Germinal center (tissue), 1 donor: ENCODE measurements at places on chromosomes 2 and 18.

DNA sequence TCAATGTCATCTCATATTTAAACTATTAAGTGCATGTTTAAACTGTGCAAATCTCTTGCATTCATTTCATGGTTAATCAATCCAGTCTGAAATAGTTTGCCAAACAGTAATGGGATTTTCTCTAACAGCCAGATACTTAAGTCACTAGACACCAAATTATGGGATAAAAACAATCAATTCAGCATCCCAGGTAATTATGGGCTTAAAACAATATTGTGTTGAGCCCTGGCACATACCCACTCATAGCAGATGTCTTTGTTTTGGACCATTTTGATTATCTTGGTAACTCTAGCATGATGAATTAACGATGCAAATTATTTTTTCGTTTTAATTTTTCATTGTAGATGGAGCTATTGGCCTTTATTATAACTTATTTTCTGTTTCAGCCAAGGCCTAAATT lies 118.5 kb upstream of the CD302 start:
- DNase-seq = no peak

- DNase-seq = peak; percentile 76
Measured at GRCh38 chr2:86221066-86221684, 21.9 kb downstream of the MRPL35 start.

- no peak for DNase-seq
Measured at GRCh38 chr2:55061523-55062344, 11.5 kb upstream of the RTN4 start.

GRCh38 chr2:191950132-191950874 lies 103.4 kb upstream of the CAVIN2 start:
- DNase-seq = no peak

GRCh38 chr2:75647771-75648170 lies 1.2 kb downstream of the MRPL19 start:
- DNase-seq = no peak

- no peak for DNase-seq
Measured at GRCh38 chr2:50564766-50565165, 467.2 kb downstream of the NRXN1 start.

DNA sequence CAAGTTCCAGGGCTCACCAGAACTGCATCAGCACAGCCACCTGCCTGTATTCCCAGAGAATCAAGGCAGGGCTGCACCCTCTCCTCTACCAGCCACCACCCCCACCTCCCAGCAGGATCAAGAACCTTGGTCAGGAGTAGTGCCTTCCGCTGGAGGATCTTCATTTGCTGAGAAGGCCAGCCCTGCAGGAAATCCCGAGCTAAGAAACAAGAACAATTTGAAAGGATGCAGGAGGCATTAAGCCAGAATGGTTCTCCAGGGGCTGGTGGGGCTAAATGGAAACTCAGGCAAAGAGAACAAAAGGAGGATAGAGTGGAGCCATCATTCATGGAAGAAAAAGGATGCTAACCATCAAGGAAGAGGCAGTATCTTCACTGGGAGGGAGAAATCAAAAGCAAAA lies 147.3 kb upstream of the SLC14A2 start:
- no peak for DNase-seq

DNA sequence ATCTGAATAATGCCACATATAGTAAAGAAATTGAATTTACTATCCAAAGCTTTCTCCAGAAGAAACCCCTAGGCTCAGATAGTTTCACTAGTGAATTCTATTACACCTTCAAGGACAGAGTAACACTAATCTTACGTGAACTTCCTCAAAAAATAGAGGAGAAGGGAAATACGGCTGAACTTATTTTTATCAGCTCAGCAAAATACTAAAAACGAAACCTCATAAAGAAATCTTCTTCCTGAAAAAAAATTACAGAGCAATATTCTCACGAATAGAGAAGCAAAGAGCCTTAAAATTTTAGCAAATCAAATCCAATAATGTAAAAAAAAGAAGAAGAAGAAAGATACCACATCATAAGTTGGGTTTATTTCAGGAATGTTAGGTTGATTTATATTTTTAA lies 14.7 kb downstream of the CAPN13 start:
- no peak for DNase-seq

DNA sequence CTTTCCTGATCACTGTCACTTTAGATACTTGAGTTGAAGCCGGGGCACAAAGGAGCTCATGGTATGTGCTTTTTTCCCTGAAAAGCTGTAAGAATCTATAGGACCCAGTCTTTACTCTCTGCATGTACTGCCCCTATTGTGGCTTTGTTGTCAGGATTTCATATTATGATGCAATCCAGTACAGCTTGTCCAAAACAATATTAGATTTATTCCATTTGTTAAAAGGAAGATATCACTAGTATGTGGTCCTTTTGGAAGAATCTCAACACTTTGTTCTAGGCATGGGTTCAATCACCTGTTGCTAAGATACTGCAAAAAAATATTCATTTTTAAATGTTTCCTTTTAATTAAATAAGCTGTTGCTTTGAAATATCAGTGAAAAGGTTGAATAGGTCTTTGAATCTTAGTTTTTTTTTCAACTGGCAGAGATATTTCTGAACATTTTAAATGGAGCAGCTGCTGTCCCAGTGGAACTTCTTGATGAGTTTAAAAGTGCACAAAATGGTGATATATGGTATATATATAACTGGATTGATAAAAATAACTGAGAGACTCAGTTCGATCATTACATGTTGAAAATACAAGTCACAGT lies 256.6 kb upstream of the NT5C1B start:
- DNase-seq = no peak
